Heart right ventricle (tissue), 16 donors: ENCODE measurements at places on chromosomes 5 and 9. TPM values are rescaled to one million over a fixed set of nuclear protein-coding genes. Genes with fewer than 3 reads are reported as not detected.

Gene PGM5
- total RNA-seq, result 176 TPM

Gene KIF24
- 0.40 TPM for total RNA-seq

GRCh38 chr5:127898551-127899213 lies 184.9 kb upstream of the SLC12A2 start:
- no peaks in the 10 kb centered on the region for H3K27me3 ChIP-seq
- DNase-seq, result no peak
- H3K27ac ChIP-seq, result no peak overlapping the region
- H3K4me1 ChIP-seq, result no peaks in the 10 kb centered on the region
- H3K4me3 ChIP-seq, result no peak overlapping the region
- H3K36me3 ChIP-seq, result no peaks in the 10 kb centered on the region

Gene ZNF474
- not detected for total RNA-seq

Gene ZNF462
- 34.7 TPM for total RNA-seq

Gene PCDHGB2
- total RNA-seq, result 9.3 TPM

Gene RLN1
- total RNA-seq, result not detected

Gene PCDHGA11
- total RNA-seq, result 3.3 TPM

- no peak for DNase-seq
- H3K27me3 ChIP-seq, result no peaks in the 10 kb centered on the region
- H3K4me1 ChIP-seq, result peaks cover under 1% of the 10 kb centered on the region
- H3K27ac ChIP-seq, result no peak overlapping the region
- H3K4me3 ChIP-seq, result no peak overlapping the region
These were observed 29.3 kb upstream of the RPS23 start for GRCh38 chr5:82307451-82307850.

DNA sequence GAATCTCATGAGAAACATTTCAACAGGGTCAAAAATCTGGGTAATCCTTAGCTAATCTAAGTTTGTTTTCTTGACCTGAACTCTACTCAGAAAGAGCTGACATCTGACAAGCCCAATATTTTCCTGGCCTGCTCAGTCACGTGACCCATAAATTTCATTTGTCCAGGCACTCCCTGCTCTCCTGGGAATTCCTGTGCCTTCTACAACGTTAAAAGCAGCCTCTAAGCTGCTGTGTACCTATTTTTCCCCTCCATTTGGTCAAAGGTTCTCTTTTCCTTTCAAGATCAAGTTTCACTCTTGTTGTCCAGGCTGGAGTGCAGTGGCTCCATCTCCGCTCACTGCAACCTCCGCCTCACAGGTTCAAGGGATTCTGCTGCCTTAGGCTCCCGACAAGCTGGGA lies 148.8 kb upstream of the ABCA1 start:
- no peaks in the 10 kb centered on the region for H3K4me1 ChIP-seq
- no peak overlapping the region for H3K27ac ChIP-seq
- no peaks in the 10 kb centered on the region for H3K27me3 ChIP-seq
- no peak overlapping the region for H3K4me3 ChIP-seq
- DNase-seq, result no peak

DNA sequence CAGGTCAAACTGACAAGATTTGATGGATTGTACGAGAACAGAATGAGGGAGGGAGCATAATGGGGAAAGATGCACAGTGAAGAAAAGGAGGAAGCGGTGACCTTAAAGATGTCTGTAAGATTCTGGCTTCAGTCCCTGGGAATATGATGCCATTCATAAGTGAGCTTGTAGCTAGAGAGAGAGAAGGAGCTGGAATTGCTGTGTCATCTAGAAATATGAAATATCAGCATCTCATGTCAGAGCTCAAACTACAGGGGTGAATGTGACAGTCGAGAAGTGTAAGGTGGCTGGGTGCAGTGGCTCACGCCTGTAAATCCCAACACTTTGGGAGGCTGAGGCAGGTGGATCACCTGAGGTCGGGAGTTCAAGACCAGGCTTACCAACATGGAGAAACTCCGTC lies 24.0 kb upstream of the WHRN start:
- no peak for DNase-seq
- peaks cover 18% of the 10 kb centered on the region for H3K27me3 ChIP-seq
- H3K36me3 ChIP-seq, result no peaks in the 10 kb centered on the region
- no peak overlapping the region for H3K4me3 ChIP-seq
- H3K27ac ChIP-seq, result no peak overlapping the region
- no peaks in the 10 kb centered on the region for H3K4me1 ChIP-seq

Gene IRF1
- total RNA-seq, result 23.0 TPM

DNA sequence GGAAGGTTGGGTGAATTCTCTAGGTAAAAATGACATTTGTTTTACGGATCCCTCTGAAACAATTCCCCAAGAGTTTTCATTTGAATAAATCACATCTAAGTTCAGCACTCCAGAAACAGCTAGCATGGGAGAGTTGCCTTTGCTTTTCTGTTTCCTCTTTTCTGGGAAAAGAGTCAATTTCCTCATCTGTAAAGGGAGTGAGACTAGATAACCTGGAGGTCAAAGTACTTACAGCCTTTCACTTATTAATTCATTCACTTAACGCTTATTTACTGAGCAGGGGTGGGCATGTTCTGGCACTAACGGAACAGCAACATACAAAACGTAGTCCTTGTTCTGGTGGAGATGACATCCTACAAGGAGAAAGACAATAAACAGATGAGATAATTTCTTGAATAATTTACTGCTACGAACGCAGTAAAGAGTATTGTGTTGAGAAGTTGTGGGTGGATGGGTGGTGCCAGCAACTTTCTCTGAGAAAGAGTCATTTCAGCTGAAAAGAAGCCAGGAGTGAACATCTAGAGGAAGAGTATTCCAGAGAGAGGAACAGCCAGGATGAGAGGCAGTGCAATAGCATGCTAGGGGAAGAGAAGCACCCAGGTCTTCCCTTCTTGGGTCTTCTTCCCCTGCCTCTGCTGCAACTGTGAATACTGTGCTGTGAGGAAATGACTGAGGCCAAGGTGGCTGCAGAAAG lies 335.6 kb downstream of the ZSWIM6 start:
- no peaks in the 10 kb centered on the region for H3K36me3 ChIP-seq
- H3K27ac ChIP-seq, result no peak overlapping the region
- no peak overlapping the region for H3K4me3 ChIP-seq

DNA sequence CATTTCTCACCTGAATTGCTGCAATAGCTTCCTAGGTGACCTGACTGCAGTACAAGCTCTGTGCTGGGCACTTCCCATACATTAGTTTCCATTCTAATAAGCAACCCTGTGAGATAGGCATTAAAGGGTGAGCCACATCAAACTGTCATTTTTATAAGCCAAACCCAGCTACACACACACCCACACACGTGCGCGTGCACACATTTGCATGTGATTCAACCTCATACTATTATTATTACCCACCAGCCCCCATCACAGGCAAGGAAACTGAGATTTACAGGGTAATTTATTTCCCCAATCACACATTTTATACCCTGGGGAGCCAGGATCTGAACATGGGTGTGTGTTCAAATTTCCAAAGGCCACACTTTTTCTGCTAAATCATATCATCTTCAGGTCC lies 93.6 kb downstream of the TTLL11 start:
- no peak for DNase-seq
- peaks cover 34% of the 10 kb centered on the region for H3K4me1 ChIP-seq
- H3K4me3 ChIP-seq, result no peak overlapping the region
- H3K27ac ChIP-seq, result no peak overlapping the region

Gene ARSK
- 2.6 TPM for total RNA-seq

- no peaks in the 10 kb centered on the region for H3K27me3 ChIP-seq
- no peaks in the 10 kb centered on the region for H3K4me1 ChIP-seq
- H3K36me3 ChIP-seq, result no peaks in the 10 kb centered on the region
These were observed 479.5 kb downstream of the TAF11L14 start for GRCh38 chr5:18113721-18114120.

DNA sequence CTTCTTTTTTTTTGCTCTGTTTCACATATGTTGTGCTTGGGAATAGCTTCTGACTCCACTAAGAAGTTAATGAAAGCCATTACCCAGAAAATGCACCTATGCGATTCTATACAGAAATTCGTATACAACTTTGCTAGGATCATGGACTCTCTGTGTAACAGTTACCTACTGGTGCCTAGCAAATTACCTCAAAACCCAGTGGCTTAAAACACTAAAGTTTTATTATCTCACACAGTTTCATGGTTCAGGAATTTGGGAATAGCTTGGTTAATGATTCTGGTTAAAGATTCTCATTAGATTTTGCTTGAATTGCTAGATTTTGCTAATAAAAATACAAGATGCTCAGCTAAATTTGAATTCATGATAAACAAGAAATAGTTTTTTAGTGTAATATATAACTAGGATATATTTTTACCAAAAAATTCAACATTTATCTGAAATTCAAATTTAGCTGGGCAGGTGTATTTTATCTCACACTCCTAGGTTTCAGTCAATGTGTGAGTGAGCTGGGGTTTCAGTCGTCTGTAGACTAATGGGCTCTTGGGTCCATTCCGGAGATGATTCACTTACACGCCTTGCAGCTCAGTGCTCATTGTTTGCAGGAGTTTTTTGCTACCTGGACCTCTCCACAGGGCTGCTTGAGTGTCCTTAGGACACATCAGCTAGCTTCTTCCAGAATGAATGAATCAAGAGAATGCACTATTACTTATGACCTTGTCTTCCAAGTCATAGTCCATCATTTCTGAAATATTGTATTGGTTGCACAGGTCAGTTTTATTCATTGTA lies 75.1 kb downstream of the MROH2B start:
- no peak for DNase-seq
- H3K4me1 ChIP-seq, result no peaks in the 10 kb centered on the region
- no peak overlapping the region for H3K4me3 ChIP-seq
- no peak overlapping the region for H3K27ac ChIP-seq
- H3K27me3 ChIP-seq, result no peaks in the 10 kb centered on the region
- H3K36me3 ChIP-seq, result no peaks in the 10 kb centered on the region

- no peaks in the 10 kb centered on the region for H3K27me3 ChIP-seq
- no peak for DNase-seq
- H3K27ac ChIP-seq, result no peak overlapping the region
- no peaks in the 10 kb centered on the region for H3K36me3 ChIP-seq
- no peaks in the 10 kb centered on the region for H3K4me1 ChIP-seq
These were observed 49.7 kb upstream of the FNIP1 start for GRCh38 chr5:131846536-131846935.

Gene CEP120
- total RNA-seq, result 14.5 TPM

Gene BHMT2
- total RNA-seq, result 9.7 TPM

DNA sequence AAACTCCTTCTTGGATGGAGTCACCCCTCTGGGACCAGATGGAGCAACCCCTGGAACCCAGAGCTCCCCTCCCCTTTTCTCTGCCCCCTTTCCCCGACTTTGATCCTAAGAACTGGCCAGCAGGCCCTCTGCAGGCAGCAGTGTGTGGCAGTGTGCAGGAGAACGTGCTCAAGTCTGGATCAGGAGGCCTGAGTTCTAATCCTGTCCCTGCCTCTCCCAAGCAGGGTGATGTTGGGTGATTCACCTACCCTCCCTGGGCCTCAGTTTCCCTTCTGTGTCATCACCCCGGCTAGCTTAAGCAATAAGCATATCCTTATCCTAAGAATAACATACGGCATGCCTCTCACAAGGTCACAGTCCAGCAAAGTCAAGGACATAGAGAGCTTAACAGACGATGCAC lies 67.6 kb downstream of the C9orf50 start:
- no peak overlapping the region for H3K4me3 ChIP-seq
- no peaks in the 10 kb centered on the region for H3K36me3 ChIP-seq
- no peak for DNase-seq
- peaks cover 22% of the 10 kb centered on the region for H3K4me1 ChIP-seq

Gene BTNL9
- total RNA-seq, result 140 TPM

Gene LECT2
- not detected for total RNA-seq

Gene ISCA1
- total RNA-seq, result 69.2 TPM

DNA sequence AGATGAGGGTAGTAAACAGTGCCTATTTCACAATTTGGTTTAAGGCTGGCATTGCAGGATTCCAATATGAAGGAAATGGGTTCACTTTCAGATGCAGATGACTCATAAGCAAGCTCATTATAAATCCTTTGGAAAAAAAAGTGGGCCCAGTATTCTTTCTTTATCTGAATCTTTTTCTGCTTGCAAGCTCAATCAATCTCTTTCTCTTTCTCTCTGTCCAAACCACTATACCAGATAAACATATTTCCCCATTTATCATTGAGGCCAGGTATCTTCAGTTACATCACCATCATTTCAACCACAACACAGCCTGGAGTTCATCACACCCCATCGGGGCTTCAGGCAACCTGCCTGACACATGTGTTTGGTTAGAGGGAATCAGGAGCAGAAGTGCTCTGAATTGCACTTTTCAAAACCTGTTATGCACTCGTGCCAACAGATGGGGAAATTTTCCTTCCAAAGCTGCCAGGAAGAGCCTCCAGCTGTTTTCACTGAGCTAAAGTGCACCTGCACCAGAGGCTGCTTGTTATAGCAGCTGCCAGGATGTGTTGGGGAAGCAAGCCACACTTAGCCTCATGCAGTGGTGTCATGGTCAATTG lies 30.0 kb upstream of the MAMDC2 start:
- H3K27ac ChIP-seq, result no peak overlapping the region
- no peaks in the 10 kb centered on the region for H3K36me3 ChIP-seq
- no peaks in the 10 kb centered on the region for H3K4me1 ChIP-seq
- peak; percentile 10 for DNase-seq
- H3K27me3 ChIP-seq, result no peaks in the 10 kb centered on the region

DNA sequence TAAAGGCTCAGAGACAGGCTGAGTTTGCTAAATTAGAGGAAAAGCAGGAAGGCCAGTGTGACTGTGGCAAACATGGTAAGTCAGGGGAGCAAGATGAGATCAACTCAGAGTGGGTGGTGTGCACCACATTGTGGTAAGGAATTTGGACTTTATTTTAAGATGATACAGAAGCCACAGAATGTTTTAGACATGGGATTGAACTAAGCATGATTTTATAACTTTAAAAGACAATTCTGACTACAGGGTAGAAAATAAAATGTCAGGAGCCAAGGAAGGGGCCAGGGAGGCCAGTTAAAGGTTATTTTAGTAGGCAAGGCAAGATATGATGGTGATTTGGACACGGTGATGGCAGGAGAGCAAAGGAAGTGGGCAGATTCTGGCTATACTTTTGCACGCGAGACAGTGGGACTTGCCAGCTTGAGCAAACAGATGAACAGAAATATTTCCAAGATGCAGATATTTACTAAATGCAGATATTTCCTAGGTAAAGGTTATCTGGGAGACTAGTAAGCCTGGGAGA lies 53.9 kb downstream of the TSSK1B start:
- DNase-seq, result no peak
- H3K27ac ChIP-seq, result no peak overlapping the region
- no peaks in the 10 kb centered on the region for H3K36me3 ChIP-seq
- H3K27me3 ChIP-seq, result no peaks in the 10 kb centered on the region

DNA sequence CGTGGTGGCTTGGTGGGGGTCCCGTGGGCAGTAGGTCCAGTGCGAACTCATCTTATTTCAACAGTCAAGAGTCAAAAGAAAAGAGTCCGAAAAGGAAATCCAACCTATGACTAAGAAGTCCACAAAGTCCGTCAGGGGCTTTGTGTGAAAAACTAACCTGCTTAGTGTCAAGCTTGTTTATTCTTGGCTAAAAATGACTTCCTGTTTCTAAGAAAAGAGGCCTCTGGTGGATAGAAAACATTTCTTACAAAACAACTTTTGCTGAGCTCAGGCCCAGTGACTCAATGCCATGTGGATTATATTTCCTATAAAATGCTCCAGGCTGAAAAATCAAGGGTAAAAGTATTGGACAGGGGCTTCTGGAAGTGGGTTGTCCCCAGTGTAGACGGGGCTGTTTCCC lies 105.9 kb downstream of the GADD45G start:
- H3K4me3 ChIP-seq, result no peak overlapping the region
- no peak overlapping the region for H3K27ac ChIP-seq
- no peaks in the 10 kb centered on the region for H3K36me3 ChIP-seq
- no peak for DNase-seq
- H3K4me1 ChIP-seq, result no peaks in the 10 kb centered on the region
